Astrocyte of the hippocampus (primary cell): ENCODE measurements at places on chromosomes 4 and X.
A peak's percentile ranks its signal among the peaks of the same experiment; 100 is the strongest.

GRCh38 chr4:53832549-53832948 lies 231.9 kb downstream of the CHIC2 start:
- DNase-seq = no peak

DNA sequence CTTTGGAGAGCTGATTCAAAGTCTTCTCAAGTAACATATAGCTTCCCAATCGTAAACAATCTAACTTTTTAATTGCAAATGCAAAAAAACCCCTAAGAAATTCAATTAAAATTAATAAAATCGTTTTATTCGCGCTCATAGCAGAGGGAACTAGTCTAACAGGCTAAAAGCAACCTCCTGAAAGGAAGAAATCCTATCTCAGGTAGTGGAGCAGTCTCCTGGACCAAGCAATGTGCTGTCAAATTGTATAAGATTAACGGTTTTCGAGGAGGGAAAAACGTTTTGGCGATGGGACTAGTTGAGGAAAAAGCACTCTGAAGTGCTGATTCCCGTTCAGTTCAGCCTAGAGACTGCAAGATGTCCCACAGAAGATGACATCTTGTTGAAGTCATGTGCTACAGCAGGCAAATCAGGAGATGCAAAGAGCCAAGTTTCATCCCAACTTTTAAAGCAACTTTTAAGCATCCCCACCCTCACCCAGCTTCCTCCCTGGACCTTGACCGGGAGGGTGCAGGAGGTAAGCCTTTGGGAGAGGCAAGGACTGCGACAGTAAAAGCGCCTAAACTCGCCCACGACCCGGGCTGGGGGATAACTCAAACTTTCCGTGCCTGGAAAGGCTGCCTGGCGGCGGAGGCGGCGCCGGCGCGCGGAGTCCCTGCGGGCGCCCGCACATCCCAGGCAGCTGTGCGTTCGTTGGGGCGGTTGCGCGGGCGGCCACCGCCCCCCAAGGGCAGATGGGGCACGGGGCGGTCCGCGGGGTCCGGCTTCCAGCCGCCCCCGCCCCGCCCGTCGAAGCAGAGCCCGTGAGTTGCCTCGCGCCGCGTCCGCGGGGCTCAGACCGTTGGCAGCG lies 784 bp downstream of the MAP7D3 start:
- peak; percentile 28 for DNase-seq

- peak; percentile 63 for DNase-seq
Observed at GRCh38 chr4:78684325-78685079, 91.6 kb upstream of the BMP2K start.

- no peak for DNase-seq
Observed at GRCh38 chr4:159855731-159856130, 752.9 kb downstream of the RAPGEF2 start.

GRCh38 chr4:166838975-166839614 lies 395.2 kb downstream of the SPOCK3 start:
- no peak for DNase-seq

DNA sequence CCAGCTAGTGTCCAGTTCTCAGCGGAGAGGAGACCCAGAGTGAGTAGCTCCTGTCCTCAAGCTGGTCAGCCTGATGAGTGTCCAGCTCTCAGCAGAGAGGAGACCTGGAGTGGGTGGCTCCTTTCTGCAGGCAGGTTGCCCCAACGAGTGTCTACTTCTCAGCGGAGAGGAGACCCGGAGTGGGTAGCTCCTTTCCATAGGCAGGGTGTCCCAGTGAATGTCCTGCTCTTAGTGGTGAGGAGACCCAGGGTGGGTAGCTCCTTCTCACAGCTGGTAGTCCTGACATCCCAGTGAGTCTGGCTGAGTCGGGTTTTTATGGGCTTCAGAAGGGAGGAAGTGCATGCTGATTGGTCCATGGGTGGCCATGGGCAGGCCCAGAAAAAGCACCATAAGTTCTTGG lies 55.7 kb upstream of the NUDT6 start:
- no peak for DNase-seq

DNA sequence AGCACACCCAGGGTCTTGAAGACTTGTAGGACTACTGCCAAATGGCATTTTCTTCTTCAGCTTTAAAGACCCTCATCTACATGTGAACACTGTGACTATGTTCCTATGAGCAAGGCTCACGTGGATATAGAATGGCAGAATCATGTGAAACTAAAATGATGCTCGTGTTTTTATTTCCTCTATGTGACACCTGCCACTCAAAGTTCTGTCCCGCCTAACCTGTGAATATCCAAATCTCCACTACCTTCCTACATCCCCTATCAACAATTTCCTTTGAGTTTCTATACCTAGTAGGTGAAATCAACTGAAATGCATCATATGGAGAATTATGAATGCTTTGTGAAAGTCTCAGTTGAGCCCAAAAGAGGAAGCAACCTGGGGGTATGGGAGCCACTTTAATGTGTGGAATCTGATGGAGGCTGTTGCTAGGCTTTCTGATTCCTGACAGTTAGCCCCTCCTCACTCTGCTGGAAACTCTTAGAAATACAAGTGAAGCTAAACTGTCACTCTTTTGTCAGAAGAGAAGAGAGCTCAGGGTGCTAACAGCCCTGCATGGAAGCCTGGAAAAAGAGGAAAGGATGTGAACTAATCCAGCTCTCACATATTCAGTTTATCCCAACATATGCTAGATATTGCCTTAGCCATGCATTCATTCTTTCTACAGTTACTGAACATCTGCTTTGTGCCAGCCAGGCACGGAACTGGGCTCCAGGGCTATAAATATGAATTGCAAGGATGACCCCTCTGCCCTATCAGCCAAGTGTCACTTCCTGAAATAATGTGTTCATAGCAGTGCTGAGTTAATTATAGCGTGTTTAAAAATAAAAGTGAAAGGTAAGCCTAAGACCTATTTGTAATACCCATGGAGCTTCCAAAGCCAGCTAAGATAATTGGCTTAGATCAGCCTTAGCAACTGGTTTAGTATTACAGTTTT lies 11.0 kb downstream of the LHFPL1 start:
- DNase-seq = no peak

DNA sequence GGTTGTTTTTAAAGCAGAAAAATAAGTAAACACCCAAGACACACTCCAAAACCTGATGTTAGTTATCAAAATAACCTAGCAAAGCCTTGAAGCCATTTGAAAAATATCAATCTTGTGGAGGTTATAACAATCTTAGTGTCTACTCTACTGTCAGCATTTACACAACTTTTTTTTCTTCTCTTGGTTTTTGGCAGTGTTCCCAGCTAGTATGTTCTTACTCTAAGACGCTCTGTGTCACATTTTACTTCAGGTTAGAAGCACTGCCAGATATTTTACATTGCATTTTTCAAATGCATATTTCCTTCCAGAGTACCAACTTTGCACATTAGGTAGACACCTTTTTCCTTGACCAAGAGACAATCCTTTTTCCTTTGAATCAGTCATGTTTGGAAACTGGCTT lies 114.0 kb upstream of the INPP4B start:
- peak; percentile 21 for DNase-seq

DNA sequence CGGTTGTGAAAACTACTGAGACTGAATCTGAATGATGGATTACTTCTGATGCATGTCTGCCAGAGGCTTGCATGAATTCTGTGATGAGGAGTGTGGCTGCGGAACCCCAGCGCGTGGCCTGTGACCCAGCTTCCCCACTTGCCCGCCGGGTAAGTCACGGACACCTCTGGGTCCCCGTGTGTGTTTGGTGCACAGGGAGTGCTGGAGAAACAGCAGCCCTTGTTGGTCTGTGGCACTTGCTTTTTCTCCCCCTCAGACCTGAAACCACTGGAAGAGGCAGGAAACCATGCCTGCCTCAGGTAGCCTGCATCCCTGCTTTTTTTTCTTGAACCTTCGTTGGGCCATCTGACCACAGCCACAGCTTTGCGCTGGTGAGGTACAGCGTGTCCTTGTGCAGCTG lies 51.9 kb upstream of the TADA2B start:
- no peak for DNase-seq

DNA sequence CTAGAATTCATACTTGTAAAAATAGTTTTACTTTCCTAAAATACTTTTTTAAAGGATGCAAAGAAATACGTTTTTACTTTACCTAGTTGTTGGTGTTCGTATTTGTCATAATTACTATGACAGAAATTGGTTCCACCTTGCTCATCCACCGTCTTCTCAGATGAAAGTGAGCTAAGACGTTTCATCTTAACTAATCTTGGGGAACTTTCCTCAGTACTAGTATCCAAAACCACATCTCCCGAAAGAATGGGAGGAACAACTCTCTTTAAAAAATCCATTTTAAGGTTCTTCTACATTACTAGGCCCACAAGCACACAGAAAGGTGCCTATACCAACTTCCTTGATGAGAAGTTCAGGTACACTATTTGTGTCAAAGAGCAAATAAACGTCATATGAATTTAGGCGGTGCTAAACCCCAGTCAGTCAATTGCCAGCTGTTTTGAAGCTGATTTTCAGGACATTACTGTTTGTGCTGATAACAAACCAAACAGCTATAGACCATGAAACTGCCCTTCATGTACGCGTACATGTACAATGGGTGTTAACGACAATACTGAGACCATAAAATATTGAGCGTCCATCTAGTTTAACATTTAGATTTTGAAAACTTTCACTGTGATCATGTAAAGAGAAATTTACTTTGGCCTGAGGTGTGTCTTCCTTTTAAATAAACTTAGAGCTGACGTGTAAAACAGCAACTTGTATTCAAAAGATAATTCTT lies 99.1 kb downstream of the FRYL start:
- no peak for DNase-seq

- no peak for DNase-seq
Observed at GRCh38 chrX:131881194-131881593, 141.9 kb upstream of the STK26 start.

GRCh38 chrX:66632473-66632872 lies 6.4 kb downstream of the EDA2R start:
- no peak for DNase-seq

GRCh38 chrX:53047228-53047627 lies 1.4 kb upstream of the GPR173 start:
- peak; percentile 15 for DNase-seq

GRCh38 chrX:41922431-41923151 lies 763 bp downstream of the CASK start:
- DNase-seq = peak; percentile 50

DNA sequence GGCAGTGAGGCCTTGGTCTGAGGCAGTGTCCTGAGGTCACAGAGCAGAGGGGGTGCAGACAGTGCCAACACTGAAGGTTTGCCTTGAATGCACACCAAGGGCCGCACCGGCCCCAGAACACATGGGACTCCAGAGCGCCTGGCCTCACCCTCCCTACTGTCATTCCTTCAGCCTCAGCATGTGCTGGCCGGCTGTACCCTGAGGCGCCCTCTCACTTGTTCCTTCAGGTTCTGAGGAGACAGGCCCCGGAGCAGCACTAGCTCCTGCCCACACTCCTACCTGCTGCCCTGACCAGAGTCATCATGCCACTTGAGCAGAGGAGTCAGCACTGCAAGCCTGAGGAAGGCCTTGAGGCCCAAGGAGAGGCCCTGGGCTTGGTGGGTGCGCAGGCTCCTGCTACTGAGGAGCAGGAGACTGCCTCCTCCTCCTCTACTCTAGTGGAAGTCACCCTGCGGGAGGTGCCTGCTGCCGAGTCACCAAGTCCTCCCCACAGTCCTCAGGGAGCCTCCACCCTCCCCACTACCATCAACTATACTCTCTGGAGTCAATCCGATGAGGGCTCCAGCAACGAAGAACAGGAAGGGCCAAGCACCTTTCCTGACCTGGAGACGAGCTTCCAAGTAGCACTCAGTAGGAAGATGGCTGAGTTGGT lies 2.4 kb downstream of the MAGEA12 start:
- DNase-seq = no peak

- no peak for DNase-seq
Observed at GRCh38 chrX:118745570-118745969, 18.2 kb downstream of the IL13RA1 start.

GRCh38 chr4:112142182-112142581 lies 3.1 kb upstream of the FAM241A start:
- DNase-seq = no peak

- peak; percentile 14 for DNase-seq
Observed at GRCh38 chr4:15575966-15576365, 79.2 kb downstream of the FBXL5 start.

GRCh38 chr4:123790681-123791080 lies 394.1 kb downstream of the SPRY1 start:
- no peak for DNase-seq

DNA sequence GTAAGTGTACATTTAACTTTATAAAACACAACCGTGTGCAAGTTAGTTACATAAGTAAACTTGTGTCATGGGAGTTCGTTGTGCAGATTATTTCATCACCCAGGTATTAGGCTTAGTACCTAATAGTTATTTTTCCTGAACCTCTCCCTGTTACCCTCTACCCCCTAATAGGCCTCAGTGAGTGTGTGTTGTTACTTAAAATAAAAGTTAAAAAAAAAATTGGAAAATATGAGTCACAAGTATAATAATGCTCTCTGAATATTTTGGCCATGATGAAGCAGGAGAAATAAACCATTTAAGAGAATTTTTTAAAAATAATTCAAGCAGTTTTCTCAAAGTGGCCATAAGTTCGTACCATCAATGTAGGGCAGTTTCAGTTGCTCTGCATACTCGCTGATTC lies 105.1 kb upstream of the GRID2 start:
- DNase-seq = peak; percentile 10

GRCh38 chrX:151227627-151228026 lies 51.2 kb downstream of the GPR50 start:
- DNase-seq = no peak

- DNase-seq = peak; percentile 45
Observed at GRCh38 chrX:123219916-123220315, 35.8 kb downstream of the GRIA3 start.

GRCh38 chr4:106893395-106893881 lies 142.7 kb downstream of the DKK2 start:
- DNase-seq = no peak

- no peak for DNase-seq
Observed at GRCh38 chr4:3518941-3519340, 13.3 kb downstream of the LRPAP1 start.

- no peak for DNase-seq
Observed at GRCh38 chrX:110012818-110013485, 10.0 kb downstream of the TMEM164 start.

- no peak for DNase-seq
Observed at GRCh38 chr4:89586318-89586717, 250.6 kb downstream of the SNCA start.

- DNase-seq = no peak
Observed at GRCh38 chr4:5912614-5913019, 19.7 kb upstream of the CRMP1 start.

DNA sequence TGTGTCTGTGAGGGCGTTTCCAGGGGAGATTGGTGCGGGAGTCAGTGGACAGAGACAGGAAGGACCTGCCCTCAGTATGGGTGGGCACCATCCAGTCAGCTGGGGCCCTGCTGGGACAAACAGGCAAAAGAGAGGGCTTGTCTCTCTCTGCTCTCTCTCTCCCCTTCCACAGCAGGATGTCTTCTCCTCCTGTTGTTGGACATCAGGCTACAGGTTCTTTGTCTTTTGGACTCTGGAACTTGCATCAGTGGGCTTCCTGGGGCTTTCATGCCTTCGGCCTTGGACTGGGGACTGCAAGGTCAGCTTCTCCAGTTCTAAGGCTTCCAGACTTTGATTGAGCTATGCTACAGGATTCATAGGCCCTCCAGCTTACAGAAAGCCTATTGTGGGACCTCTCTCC lies 59.6 kb downstream of the ADGRA3 start:
- no peak for DNase-seq

GRCh38 chr4:544386-545105 lies 31.5 kb downstream of the TMEM271 start:
- no peak for DNase-seq
